Muscle of arm (tissue), 14 donors: ENCODE measurements at places on chromosomes 11 and 22.

DNA sequence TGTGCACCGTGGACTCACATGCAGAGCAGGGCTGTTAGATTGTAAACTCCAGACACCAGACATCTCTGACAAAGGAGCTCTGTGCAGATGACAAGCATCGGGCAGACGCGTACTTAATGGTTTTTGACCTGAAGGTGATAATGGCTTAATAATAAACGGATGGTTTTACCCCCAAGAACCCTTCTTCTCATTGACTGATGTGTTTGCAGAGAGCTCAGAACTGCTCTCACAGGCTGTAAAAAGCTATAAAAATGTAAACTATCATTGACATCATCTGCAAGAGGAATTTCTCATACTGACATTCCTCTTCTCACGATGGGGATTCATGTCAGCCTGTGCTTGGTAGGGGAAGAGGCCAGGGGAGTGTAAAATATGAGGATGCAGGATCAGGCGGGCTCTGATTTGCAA lies 8.6 kb upstream of the ARHGAP8 start:
- no peak for DNase-seq

GRCh38 chr11:17135916-17136683 lies 58.6 kb upstream of the RPS13 start:
- no peak for DNase-seq

- no peak for DNase-seq
These were observed 25.8 kb upstream of the PPFIA1 start for GRCh38 chr11:70244698-70245097.

- no peak for DNase-seq
These were observed 20.8 kb upstream of the LMO2 start for GRCh38 chr11:33912405-33913361.

DNA sequence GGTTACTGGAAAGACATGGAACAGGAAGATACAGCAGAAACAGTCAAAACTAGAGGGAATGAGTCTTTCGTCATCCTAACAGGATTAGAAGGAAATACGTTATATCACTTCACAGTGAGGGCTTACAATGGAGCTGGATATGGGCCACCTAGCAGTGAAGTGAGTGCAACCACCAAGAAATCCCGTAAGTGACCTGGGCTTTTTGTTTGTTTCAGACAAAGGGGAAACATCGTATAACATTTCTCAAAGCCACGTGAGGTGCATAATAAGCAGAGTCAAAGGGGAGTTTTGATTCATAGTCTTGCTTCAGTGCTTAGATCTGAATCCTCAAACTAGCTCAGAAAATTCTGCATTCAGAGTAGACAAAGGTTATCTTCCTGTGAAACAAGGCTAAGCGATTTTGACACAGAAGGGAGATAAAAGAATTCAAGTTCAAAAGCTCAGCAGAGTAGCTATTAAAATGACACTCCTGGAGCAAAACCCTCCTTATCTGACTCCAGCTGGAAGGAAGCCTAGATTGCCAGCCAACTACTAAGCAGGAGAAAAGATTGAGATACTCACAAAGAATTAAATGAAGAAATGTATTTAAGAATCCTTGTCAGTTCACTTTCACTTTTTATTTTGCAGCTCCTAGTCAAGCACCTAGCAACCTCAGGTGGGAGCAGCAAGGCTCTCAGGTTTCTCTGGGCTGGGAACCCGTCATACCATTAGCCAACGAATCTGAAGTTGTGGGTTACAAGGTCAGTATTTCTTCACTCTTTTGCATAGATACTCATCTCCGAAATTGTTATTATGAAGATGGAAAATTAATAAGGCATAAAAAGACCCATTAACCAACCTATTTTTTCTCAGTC lies 346.4 kb upstream of the ARHGAP42 start:
- no peak for DNase-seq

DNA sequence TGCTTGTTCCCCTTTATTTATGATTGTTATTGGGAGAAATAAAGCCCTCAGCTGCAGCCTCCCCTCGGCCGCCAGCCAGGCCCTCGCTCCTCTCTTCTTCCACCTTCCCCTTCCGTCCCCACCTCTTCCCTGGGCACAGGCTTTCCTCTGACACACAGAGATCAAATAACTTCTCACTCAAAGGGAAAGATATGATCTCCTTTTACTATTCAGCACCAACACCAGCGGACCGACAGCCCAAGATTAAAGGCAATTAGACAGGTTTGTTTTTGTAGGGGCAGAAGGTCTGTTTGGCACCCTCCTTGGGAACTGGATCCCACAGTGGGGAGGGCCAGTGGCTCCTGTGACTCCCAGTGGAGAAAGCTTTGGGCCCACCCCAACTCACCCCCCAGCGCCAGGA lies 23.0 kb downstream of the NECTIN1 start:
- no peak for DNase-seq

DNA sequence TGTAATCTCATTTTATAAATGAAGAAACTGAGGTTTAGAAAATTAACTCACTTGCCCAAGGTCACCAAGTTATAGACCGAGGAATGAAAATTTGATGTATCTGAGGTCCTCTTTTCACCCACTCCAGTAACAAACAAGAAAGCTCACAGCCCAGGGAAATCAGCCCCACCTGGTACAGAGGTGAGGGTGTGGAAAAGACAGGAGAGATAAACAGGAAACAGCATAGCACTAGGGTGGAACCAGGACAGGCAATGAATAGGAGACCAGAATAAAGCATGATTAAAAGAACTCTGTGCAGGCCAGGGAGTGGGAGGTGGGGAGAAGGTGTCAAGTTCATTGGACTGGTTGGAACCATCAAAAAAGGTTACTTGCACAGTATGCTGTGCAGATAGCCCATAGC lies 46.2 kb upstream of the SMCO4 start:
- no peak for DNase-seq
